ENCODE measurements at places on chromosomes 12 and 14.

DNA sequence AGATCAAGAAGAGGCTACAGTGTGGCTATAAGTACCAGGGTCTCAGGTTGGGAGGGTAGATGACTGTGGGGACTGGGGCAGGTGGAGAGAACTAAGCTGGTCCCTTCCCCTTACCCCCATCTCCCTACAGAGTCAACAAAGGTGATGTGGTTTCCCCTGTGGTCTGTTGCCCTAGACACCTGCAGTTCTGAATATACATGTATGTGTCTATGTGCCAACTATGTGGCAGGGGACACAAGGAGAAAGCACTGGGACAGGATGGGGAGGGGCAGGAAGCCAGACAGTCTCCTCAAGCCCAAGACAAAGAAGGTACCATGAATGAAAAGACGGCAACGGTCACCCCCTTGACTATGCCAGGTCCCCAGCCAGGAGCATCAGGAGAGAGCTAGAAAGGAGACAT, 4.5 kb upstream of the HDAC7 start:
- no peak for DNase-seq

DNA sequence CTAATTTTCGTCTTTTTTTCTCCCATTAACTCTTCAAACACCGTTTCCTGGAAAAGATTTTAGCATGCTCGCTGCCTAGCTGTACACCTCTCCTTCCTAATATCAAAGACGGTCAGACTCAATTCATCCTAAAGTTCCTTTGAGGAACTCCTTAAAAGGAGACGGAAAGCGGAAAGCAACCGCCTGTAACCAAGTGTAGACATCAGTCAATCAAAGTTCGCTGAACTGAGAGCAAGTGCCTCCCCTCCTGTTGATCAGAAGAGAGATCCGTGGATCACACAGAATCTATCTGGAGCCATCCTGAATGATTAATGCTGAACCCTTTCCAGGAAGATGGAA, 412 bp upstream of the TEP1 start:
- DNase-seq, result peak; percentile 13

GRCh38 chr12:9634969-9635754, 27.4 kb upstream of the KLRB1 start:
- DNase-seq, result no peak

DNA sequence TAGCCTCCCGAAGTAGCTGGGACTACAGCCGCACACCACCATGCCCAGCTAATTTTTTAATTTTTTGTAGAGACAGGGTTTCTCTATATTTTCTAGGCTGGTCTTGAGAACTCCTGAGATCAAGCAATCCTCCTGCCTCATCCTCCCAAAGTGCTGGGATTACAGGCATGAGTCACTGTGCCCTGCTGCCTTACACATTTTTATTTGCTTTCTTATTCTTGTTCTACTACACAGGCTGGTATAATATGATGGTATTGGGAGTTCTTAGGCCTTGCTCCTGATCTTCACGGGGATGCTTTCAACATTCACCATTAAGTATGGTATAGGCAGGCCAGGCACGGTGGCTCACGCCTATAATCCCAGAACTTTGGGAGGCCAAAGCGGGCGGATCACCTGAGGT, 21.2 kb downstream of the DGLUCY start:
- no peak for DNase-seq

GRCh38 chr12:119060847-119061796, 79.8 kb downstream of the SRRM4 start:
- DNase-seq, result peak; percentile 1

DNA sequence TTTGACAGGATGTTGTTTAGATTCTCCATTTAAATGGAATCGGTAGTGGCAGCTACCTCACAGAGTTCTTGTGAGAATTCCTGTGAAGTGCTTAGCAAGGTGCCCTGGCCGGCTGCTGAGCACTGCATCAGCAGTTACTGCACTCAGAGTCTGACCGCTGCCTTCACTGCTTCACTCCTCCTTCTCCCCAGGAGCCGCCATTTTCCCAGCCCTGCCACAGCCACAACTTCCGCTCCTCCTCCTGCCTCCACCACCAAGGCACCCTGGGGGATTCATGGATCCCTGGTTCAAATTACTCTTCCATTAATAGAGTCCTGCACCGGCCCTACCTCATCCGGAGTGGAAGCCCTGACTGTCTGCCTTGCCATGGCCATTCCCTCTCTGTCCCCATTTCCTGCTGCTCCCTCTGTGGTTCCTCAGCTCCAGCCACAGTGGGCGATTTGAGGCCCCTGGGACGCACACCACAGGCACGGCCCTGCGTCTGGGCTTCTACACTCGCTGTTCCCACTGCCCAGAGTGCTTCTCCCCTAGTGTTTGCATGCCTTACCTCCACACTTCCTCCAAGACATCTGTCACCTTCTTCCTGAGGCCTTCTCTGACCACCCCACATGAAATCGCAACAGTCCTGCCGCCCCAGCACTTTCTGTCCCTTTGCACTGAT, 210.3 kb downstream of the IPO8 start:
- no peak for DNase-seq

DNA sequence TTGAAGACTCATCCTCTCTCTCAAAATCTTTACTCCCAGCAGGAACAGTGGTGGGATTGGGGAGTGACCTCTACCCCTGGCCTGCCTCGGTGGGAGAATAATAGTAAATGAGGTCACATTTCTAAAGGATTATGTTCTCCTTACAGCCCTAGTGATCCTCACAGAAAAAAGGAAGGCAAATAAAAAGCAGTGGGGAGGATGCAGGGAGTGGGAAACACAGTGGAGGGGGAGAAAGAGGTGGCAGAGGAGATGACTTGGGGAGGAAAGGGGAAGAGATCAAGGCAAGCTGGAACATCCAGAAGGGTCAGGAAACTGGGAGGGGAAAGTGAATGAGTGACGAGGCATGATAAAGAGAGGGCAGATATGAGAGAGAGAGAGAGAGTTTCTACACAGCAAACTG, 8.3 kb upstream of the SYNDIG1L start:
- DNase-seq, result no peak

DNA sequence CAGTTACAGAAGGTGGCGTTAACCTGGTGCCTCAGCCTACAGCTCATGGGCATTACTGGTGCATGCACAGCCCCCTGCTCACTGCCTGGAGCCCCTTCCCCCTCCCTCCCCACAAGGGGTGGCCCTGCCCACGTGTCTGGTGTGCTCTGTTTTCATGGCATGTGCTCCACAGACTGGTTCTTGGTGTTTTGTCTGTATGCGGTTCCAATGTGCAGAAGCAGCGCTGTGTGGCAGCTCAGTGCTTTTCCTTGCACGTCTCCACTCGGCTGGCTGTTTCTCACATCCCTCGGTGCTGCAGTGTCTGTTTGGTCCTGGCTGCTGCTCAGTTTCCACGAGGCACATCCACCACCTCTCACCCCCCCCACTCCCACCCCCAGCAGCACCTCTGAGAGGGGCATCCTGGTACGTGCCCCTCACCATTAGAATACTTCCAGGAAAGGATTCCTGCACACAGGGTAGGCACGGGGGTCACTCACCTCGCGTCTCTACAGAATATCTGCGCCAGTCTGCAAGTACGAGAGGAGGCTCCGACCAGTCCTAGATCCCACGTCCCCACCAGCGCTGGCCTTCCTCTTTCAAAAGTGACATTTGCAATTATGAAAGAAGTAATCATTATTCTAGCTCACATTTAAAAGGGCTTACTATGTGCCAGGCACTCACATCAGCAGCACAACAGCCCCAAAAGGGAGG, 27.1 kb downstream of the DIO3 start:
- DNase-seq, result no peak

- no peak for DNase-seq
These were observed 216.0 kb upstream of the PRKD1 start for GRCh38 chr14:30143627-30144026.

DNA sequence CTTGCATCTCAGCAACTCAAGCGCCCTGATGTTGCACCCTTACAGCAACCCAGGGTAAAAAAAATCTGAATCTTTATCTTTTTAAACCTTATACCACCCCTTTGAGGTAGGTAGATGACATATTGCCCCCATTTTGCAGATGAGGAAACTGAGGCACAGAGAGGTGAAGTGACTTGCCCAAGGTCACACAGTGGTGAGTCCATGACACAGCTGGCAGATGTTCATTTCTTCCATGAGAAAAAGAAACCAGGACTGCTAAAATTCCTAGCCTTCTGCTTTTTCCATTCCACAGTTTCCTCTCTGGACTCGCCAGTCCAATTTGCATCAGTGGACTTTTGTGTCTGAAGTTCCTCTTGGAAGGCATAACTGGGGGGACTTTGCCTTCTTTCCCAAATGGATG, 79.3 kb downstream of the IGF1 start:
- no peak for DNase-seq

DNA sequence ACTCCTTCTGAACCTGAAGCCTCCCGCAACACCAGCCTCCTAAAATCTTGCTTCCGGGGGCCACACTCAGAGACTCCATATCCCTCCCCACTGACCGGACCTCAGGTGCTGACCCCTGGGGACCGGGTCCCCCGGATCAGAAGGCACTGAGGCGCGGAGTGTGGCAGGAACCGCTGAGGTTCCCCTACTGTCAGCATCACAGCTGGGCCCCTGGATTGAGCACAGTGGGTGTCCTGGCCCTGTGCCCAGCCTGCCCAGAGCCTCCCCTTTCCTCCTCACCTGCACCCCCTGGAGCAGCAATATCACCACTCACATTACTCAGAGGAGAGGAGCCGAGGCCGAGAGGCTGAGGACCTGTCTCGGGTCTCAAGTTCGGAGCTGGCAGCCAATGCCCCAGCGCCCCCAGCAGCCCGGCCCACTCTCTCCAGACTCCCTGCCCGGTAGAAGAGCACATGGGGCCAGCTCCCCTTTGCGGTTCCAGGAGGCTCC, 101.2 kb upstream of the EIF5 start:
- DNase-seq, result no peak

- peak; percentile 59 for DNase-seq
These were observed 82.8 kb downstream of the BORCS5 start for GRCh38 chr12:12439636-12440035.

- peak; percentile 30 for DNase-seq
These were observed 27.1 kb upstream of the CDK17 start for GRCh38 chr12:96427269-96427729.

DNA sequence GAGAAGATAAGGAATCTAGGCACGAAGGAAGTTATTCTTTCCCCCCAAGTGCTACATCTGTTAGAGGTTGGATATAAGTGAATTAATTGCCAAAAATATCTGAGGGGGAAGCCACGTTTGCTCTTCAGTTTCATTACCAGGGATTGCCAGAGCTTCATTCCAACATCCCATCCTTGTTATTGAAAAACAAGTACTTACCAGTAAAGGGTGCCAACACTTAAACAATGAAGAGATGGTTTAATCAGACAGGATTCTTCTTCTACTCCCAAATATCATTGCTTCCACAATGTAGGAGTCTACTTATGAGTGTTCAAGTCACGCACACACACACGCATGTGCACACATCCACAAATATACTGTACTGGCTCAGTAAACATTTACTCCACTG, 312.4 kb downstream of the RPAP3 start:
- no peak for DNase-seq

GRCh38 chr12:15253990-15254389, 32.8 kb upstream of the RERG start:
- DNase-seq, result no peak

DNA sequence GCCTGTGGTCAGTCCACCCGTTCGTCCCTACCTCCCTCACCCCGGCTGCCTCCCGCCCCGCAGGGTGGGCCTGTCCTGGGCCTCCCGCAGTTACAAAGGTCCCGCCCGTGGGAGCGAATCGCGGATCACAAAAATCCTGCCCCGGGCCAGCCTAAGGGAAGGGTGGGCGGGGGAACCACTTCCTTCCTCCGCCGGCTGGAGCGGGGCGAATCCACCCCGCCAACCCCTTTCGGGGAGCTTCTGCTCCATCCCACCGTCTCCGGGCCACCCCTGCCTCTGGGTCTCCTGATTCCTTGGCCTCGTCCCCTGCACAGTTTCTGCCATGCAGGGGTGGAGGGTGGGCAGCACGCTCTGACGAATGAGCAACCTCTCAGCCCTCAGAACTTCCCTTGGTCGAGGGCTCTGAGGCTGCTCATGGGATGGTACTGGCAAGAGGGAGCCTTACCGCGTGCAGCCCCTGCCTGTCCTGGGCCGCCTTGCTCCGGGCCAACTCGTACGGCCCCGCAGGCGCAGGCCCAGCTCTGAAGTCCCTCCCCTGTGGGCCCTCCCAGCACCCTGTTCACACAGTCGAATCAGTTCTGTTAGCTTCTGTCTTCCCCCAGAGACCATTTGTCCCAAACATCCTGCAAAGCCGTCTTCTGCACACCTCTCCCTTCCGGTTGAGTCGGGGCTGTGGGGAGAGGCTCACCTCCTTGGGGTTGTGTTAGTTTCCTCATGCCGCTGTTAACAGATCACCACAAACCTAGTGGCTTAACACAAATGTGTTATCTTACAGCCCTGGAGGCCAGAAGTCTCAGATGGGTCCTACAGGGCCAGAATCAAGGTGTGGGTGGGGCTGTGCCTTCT, 589 bp upstream of the HVCN1 start:
- DNase-seq, result peak; percentile 21

- no peak for DNase-seq
These were observed 190.8 kb upstream of the TMEM132C start for GRCh38 chr12:128076188-128076587.

Data from stimulated activated CD4-positive, alpha-beta T cell treated with anti-CD3 and anti-CD28 coated beads, Interleukin-4, amount 100 ng/mL, for 48 hours (primary cell).